SK-N-SH treated with all-trans-retinoic acid at 6 μM for 48 hours (cell line): ENCODE measurements at places on chromosomes 2 and 18.

DNA sequence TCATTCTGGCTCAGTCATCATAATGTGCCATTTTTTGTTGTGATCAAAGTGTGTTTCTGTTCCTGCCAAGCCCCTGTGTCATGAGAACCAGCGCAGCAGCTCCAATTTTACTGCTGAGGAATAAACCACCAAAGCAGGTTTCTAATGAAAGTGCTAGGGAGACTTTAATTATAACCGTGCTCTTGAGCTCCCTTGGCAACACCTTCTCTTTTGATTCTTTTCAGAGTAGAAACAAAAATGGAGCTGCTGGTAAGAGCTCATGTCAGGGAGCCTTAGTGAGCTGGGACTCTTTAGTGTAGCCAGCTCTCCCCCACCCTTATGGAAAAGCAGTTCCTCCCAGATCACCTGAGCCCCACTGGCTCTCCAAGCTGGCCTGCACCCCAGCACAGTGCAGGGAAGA lies 74.3 kb downstream of the LYPD1 start:
- ATAC-seq, result no peak

GRCh38 chr2:109545828-109546713 lies 67.7 kb downstream of the SEPTIN10 start:
- peak; percentile 94 for ATAC-seq

- no peak for ATAC-seq
Measured at GRCh38 chr2:217147818-217148217, 288.0 kb upstream of the TNP1 start.

GRCh38 chr2:71327916-71328315 lies 3.7 kb upstream of the ZNF638 start:
- ATAC-seq, result no peak

DNA sequence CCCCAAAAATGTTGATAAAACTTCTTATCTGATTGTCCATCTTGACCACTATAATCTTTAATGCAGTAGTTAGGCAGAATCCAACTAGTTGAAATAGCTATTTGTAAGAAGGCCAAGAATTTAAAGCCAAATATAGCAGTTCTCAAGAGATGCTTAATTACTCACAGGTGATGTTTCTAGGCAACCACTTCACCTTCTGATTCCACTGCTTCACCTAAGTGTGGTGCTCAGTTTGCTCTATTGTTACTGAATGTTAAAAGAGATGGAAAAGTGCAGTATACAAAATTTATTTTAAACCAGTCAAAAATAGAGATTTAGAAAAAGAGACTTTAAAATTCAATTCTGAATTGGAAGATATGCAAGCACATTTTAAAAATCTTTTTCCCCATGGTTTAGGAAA lies 539.4 kb downstream of the ZNF804A start:
- ATAC-seq, result no peak

GRCh38 chr2:237583385-237584295 lies 6.9 kb downstream of the RAB17 start:
- ATAC-seq, result no peak

DNA sequence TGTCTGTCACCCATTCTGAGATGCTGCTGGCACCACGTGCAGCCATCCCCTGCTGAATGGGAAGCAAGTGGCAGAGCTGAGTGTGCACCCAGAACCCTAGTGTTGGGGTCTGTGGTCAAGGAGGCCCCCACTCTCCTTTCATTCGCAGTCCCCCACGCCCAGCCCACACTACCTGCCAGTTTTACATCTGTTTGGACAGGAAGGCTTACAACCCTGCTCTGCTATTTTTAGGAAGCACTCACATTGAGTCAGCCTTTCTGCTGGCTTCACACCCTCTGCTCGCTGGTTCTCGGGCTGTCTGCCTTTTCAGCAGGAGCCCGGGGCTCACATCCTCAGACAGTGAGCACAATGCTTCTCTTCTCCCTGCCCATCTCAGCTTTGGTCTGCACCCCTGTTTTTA lies 10.7 kb upstream of the ADCY3 start:
- ATAC-seq, result peak; percentile 65

GRCh38 chr18:22488554-22488953 lies 70.8 kb upstream of the CTAGE1 start:
- no peak for ATAC-seq

GRCh38 chr18:79481046-79481790 lies 85.5 kb downstream of the NFATC1 start:
- no peak for ATAC-seq

DNA sequence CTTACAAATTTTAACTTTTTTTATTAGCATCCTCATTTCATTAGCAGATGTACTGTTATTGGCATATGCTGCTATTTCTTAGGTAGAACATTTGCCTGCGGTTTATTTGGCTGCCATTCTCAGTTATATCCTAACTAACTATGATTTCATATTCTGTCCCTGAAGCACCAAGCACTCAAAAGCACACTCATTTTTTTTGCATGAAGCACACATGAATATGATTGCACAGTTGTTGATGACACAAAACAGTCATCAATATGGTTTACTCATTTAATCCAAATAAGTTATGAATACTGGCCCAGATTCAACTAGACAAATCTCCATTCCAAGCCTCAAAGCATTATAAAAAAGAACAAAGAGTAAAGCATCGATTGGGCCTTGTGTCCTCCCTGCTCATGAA lies 129.4 kb upstream of the CNTNAP5 start:
- ATAC-seq, result no peak

DNA sequence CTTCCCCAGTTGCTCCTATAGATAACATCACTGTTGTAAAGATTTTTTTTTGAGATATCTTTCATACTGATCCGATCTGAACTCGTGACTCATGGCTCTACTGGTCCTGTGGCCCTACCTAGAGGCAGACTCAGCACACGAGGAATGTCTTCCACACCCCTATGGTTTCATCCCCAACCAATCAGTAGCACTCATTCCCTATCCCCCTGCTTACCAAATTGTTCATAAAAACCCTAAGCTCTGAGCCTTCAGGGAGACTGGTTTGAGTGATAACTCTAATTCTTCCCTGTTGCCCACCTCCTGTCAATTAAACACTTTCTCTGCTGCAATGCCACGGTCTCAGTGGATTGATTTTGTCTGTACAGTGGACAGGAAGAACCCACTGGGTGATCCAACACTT lies 4.2 kb upstream of the SAP130 start:
- no peak for ATAC-seq

DNA sequence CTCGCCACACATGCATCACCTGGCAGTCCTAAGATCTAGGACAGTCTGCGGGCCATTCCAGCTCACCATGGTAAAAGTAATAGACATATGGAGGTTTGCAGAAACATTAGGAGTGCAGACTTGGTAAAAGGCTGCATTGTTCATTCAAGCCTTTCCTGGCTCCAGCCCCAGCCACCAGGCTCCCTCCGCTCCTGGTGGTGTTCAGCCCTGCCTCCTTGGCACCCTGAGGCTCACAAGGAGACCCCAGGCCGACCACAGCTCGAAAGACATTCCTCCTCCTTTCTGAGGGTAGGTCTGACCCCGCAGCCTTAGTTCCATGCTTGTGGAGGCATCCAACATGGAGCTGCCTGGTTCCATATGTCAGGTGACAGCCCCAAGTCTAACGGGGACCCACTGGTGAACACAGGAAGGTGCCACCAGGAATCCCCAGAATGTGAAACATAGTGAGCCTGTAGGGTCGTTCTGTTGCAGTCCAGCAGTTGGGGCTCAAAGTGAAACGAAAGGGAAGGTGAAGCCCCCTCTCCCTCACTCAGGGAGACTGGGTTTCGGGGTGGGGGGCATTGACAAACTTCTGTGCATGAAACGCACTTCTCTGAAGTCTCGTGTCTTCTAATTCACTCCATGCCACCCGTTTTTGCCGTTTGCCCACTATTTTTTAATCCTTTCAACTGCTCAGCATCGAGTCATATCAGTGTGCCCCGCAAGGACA lies 5.0 kb upstream of the SP100 start:
- peak; percentile 7; the same call in 2 of the 3 replicates for ATAC-seq

DNA sequence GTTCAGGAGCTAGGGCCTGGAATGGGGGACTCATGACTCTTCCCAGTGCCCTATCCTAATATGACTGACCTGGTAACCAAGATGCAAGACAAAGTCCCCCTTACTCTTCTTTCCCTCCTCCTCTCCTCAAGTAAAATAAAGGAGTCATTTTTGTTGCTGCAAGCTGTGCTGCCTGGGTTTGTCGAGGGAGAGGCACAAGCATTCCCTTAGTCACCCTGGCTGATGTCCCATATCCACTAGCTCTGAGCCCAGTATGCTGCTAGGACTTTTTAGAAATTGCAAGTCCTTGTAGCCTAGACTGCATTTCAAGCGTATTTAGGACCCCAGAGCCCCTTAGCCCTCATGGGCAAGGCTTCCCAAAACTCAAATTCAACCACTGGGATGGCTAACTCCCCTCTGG lies 338.5 kb upstream of the SETBP1 start:
- no peak for ATAC-seq

DNA sequence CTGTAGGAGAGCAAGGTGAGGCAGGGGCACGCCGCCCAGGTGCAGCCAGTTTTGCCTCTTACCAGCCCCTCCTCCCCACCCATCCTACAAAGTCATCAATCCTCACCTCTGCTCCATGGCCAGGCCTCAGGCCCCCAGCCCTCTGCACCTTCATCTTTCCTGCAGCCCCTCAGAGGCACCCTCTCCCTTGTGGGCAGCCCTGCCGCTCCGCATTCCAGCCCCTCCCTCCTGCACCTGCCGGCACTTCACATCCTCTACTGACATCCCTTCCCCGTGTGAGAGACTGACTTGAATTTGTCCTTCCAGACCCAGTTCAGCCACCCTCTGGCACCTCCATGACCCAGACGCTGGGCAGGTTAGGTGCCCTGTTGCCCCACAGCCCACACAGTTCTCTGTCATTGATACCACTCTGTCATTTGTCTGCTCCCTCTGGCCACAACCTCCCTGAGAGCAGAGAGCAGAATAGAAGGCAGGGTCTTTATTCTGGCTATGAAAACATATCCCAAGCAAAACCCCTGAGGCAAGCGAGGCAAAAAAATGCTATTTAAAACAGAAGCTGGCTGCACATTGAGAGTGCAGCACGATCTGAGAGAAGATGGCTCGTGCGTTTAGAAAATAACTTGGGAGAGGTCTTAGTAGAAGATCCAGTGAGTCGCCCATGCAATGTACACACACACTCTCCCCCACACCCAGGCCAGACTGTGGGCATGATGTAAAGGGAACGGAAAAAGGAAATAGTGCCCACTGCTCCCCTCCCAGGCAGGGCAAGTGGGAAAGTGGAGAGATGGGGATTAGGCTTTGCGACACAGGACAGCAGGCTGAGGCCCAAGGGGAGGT lies 25.9 kb downstream of the SDC1 start:
- ATAC-seq, result no peak; the same call in 2 of the 3 replicates

- peak; percentile 80 for ATAC-seq
Measured at GRCh38 chr2:226423498-226423960, 376.1 kb downstream of the IRS1 start.

DNA sequence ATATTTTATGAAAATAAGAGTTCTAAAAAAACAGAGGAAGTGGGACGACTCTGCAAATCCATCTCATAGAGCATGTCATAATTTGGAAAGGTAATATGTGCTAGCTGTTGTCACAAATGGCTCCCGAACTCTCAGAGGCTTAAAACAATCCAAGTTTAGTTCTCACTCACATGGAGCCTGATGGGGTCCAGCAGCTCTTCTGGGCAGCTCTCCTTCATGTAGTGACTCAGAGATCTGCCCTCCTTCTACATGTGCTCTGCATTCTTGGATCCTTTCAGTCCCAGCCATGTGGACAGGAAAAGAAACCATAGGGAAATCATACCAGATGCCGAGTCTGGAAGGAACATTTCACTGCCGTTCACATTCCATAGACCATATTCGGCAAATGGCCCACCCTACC lies 180.1 kb upstream of the APCDD1 start:
- ATAC-seq, result no peak

DNA sequence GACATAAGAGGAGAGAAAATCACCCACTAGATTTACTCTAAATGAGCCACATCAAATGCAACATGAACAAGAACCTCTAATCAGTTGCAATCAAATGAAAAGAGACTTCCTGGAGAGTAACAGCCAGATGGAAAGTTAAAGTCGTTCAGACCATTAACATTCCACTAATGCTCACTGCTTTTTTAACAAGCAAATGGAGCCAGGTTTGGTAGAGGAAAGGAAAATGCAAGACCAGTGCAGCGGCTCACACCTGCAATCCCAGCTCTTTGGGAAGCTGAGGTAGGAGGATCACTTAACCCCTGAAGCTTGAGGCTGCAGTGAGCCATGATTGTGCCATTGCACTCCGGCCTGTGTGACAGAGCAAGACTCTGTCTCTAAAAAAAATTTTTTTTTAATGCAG lies 48.5 kb downstream of the CACNB4 start:
- ATAC-seq, result no peak

DNA sequence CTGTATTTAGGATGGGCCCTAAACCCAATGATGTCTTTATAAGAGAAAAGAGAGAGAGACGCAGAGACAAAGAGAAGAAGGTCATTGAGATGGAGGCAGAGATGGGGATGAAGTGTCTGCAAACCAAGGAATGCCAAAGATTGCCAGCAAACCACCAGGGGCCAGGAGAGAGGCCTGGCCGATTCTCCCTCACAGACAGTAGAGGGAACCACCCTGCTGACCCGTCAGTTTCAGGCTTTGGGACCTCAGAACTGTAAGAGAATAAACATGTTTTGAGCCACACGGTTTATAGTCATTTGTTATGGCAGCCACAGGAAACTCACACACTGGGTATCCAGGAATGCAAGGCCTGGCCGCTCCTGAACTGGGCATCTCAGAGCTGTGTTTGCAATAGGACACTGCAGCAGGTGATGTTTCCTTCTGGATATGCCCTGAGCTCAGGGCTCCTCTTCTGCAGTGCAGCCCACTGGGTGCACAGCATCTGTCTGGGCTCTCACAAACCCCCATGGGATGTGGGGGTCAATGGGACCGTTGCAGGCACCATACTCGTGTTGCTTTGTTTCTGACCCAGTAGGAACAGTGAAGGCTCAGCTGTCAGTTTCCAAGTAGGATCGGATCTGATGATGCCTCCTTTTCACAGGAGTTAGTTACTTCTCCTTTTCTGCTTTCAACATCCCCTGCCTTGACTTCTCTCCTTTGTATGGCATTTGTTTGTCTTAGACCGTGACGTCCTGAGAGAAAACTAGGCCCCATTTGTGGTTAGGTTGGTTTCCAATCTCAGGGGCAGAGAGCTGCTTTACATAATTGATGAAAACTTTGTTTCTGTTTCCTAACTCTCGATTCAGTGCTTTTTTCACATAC lies 20.8 kb downstream of the PTPN18 start:
- no peak for ATAC-seq

- ATAC-seq, result peak; percentile 88
Measured at GRCh38 chr2:42494355-42495233, 812 bp upstream of the KCNG3 start.

GRCh38 chr18:59264121-59264571 lies 9.1 kb downstream of the RAX start:
- ATAC-seq, result peak; percentile 19; the same call in 2 of the 3 replicates

DNA sequence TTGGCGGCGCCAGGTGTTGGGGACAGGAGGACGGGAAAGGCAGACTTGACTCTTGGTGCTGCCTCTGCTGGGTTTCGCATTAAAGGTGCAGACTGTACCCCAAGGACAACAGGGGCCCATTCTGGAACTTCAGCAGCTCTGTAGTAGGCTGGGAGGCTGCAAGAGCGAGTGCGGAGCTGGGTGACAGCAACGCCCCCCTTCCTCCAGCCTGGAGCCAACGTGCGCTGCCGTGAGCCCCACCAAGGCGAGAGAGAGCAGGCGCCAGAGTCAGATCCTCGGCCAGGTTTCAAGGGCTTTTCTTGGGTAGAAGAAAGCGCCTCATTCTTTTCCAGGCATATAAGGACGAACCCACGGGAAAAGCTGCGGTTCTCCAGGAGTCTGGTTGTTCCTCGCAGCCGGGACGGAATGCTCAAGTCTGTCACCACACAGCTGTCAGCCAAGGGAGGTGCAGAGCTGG lies 1.9 kb downstream of the DOK6 start:
- ATAC-seq, result no peak

GRCh38 chr2:200966770-200967169 lies 3.3 kb upstream of the ORC2 start:
- ATAC-seq, result no peak

- 0 out of 3 replicates have a peak, but pooled peaks have one; percentile 4 for ATAC-seq
Measured at GRCh38 chr2:101698014-101698843, 722 bp downstream of the MAP4K4 start.
